Stimulated activated CD4-positive, alpha-beta T cell treated with anti-CD3 and anti-CD28 coated beads, Interleukin-1b, Interleukin-23, amount 100 ng/mL, for 24 hours (primary cell): ENCODE measurements at places on chromosomes 1 and 21.

DNA sequence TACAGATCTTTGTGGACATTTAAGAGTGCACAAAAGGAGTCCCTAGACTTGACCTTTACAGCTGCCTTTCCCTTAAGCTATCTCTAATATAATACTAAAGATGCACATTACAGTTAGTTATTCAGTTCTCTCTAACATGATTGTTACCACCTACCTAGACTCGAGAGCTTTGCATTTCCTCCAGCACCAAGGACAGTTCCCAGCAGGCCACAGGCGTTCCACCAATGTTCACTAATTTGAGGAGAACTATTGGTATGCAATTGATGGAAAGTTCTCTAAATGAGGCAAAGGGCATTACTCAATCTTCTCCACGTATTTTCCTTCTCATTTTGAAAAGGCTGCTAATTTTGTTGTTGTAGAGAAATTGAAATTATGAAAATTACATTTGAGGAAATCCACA, 5.4 kb upstream of the NTNG1 start:
- DNase-seq, result no peak

- DNase-seq, result no peak
Observed at GRCh38 chr1:70436622-70437251, 25.7 kb downstream of the CTH start.

GRCh38 chr1:209427811-209428210, 155.7 kb upstream of the CAMK1G start:
- no peak for DNase-seq

DNA sequence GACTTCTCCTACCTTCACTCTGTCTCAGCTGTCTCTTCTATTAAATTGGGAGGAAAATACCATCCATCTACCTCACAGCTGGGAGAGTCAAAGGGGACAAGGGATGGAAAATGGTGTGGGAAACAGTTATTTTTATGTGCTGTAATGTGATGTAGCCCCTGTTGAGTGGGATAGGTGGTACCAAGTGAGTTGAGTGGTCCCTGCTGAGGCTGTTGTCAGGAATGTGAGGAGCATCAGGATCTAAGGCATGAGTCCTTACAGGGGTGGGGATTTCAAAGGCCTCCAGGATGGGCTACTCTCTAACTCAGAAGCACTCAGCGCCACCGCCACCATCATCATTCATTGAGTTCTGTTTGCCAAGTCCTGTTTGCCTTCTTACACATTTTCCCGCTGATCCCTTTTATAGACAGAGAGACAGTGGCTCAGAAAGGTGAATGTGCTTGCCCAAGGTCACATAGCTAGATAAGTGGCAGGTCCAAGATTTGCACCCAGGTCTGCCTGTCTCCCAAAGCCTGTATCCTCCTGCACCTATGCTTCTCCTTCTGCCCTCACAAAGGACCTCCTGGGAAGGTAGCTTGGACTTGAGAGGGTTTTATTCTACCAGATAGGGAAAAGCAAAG, 4.6 kb upstream of the ID3 start:
- DNase-seq, result no peak

DNA sequence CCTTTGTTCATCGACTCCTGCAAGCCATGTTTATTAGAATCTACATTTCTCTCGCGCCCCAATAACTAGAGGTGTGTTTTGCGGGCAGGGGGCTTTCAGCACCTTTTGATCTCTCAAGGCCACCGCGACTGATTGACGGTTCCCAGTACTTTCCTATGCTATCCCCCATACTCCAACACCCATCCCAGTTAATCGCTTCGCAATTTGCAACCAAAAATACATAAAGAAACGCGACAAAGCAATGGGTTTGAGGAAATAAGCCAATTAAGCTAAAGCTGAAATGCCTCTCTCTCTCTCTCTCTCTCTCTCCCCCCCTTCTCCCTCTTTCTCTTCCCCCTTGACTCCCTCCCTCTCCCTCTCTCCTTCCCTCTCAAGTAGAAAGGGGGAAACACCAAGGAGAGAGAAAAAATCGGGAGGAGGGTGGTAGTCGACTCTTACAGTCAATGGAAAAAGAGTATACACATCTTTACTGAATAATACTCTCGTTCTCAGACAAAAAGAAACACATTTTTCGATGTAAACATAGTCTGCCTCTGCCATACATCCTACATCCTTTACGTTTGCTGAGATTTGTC, 128.0 kb upstream of the DPYD start:
- DNase-seq, result no peak

DNA sequence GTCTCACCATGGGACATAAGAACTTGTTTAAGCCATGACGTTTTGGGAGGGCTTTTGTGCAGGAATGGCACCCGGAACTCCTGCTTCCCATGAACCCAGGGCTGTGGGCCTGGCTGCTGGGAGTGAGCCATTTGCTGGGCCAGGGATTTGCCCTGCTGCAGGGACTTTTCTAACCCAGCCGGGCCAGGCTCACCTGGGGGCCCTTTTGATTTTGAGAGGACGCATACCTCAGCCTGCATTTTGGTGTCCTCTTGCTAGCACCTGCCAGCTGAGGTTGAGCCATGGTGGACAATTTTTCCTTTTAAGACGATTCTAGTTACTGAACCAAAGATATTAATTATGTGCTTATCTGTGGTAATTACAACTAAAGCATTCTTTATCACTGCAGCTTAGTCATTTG, 28.9 kb downstream of the GALNT2 start:
- DNase-seq, result no peak

DNA sequence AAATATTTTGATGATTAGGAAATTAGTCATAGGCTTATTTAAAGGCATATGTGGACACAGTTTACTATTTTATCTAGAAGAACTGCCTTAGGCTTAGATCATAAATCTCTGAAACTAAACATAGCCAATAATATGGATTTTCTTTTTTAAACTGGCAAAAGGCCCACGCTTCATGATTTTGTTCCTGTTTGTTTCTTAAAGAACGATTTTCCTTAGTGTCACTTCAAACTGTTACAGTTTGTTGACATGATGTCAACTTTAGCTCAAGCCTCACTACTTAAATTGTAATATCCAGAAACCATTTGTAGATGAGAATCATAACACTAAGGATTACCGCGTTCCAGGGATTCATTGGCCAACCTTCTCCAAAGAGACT, 322.6 kb downstream of the HHIPL2 start:
- DNase-seq, result no peak

DNA sequence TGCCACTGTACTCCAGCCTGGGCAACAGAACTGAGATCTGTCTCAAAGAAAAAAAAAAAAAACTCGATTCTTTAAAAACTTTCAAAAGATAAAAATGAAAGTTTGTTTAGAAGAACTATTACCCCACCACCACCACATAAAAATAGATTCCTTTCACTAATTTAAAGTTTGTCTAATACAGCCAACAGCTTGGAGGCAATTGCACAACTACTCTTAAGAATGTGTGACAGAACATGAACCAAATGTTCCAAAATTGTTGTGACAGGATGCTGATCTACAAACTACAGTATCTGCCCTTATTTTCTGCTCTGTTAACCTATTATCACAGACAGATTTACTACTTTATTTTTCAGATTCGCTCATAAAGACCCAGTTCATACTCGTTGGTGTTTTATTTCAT, 5.5 kb upstream of the TGFBR3 start:
- no peak for DNase-seq

GRCh38 chr1:156336242-156336641, 1.9 kb downstream of the CCT3 start:
- DNase-seq, result no peak

- no peak for DNase-seq
Observed at GRCh38 chr1:93775224-93775623, 93.6 kb upstream of the BCAR3 start.

- no peak for DNase-seq
Observed at GRCh38 chr1:197178998-197179397, 32.5 kb upstream of the ASPM start.

DNA sequence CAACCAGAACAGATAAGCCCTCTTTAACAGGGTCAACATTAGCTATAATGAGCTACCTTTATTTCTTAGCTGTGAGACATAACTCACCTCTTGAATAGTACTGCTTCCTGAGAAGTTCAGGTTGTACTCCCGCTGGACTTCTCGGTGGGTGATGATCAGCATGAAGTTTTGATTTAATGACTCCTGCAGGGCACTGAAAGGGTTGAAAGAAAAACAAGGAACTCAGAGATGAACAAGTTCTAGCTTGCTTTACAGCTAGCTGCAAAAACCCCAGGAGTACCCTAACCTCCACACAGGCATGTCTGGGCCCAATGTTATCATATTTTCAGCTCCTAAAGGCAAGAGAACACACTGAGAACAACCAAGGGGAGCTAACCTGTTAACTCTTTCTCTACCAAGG, 254.4 kb downstream of the FAF1 start:
- DNase-seq, result no peak

DNA sequence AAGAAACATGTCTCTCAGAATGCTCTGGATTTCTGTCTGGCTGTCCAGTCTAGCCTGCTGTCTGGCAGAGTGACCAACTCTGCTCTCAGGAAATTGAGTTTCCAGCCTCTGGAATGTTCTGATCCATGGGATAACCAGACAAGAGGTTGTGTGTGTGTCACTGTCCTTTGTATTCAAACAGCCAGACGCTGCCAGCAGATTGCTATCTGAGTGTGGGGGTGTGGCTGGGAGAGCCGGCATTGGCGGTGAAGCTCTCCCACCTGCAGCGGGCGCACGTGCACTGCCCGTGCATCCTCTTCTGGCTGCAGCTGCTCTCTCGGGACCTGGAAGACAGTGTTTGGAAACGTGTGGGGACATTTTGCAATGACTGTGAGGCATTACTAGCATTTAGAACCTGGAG, 26.1 kb downstream of the PKP1 start:
- DNase-seq, result no peak

GRCh38 chr1:178442925-178443324, 53.8 kb downstream of the CLEC20A start:
- DNase-seq, result no peak
